ENCODE measurements at places on chromosomes 2 and 18. TPM values are rescaled to one million over a fixed set of nuclear protein-coding genes. Genes with fewer than 3 reads are reported as not detected.

CFAP65 gene
- not detected for total RNA-seq

TTLL4 gene
- 8.6 TPM for total RNA-seq

SP140 gene
- total RNA-seq, result 0.57 TPM

KIF5C gene
- 0.73 TPM for total RNA-seq

DSC3 gene
- 0.65 TPM for total RNA-seq

CYP1B1 gene
- 92.7 TPM for total RNA-seq

CLEC4F gene
- total RNA-seq, result 0.13 TPM

DNA sequence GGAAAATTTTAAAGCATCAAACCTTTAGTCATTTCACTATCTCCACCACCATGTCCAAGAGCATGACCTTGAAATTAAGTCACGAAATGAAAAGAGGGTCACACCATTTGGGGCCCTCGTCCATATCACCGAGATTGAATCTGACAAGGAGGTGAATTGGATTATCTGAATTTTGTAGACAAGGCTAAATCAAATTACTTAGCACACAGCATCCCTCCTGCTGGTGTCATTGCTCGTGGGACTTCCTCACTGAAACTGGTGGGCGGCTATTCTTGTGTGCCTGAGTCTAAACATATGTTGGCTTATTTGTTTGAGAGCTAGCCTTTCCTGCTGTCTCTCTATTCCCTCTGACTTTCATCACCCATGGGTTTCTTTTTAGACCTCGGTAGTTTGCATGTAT, 64.6 kb upstream of the CNGA3 start:
- no peak for DNase-seq

DNA sequence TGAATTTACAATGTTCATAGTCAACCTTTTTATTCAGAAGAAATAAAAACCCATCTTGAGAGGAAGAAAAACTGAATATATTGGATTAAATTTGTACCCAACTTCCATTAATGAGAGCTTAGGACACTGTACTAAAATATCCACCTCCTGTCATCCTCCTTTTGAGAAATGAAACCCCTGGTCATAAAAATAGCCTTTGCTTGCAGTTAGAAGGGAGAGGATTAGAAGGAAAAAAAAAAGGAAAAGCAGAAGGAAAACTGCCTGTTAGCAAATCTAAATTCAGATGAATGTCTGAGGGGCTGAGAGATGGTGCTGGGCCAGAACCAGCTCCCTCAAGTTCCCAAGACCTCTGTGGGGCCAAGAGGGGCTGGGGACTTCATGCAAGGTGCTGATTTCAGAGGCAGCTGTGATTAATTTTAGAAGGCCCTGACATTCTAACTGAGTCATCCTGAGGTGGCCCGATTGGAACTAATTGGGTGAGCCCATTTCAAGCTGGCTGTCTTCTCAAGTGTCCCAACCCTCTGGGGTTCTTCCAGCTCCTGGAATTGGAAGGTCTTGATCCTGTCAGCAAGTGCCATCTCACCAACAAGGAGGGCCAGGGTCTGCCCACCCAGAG, 38.4 kb upstream of the BIN1 start:
- no peak for DNase-seq

- no peak for DNase-seq
Observed at GRCh38 chr2:4140281-4140970, 437.1 kb downstream of the DCDC2C start.

DNA sequence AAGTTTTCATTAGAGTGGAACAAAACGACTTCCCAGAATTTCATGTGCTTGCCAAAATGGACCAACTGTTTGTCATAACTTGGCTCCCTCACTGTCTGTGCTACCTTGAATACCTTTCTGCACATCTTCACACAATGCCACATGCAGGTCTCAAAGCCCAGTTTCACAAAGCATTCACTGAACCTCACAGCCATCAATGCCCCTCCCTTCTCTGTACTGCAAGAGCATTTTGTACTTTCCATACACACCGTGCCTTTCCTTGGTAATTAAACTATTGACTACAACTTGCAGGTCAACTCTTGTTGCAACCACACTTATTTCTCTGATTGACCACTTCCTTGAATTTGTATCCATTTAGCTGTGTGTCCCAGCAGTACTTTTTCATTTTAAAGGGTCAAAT, 50.5 kb downstream of the PAX3 start:
- DNase-seq, result no peak

GRCh38 chr2:219308142-219309101, 779 bp downstream of the PTPRN start:
- DNase-seq, result peak; percentile 75

GRCh38 chr2:88471083-88471942, 18.8 kb upstream of the FOXI3 start:
- no peak for DNase-seq

- DNase-seq, result no peak
Observed at GRCh38 chr2:1219901-1220573, 193.2 kb upstream of the TPO start.

DNA sequence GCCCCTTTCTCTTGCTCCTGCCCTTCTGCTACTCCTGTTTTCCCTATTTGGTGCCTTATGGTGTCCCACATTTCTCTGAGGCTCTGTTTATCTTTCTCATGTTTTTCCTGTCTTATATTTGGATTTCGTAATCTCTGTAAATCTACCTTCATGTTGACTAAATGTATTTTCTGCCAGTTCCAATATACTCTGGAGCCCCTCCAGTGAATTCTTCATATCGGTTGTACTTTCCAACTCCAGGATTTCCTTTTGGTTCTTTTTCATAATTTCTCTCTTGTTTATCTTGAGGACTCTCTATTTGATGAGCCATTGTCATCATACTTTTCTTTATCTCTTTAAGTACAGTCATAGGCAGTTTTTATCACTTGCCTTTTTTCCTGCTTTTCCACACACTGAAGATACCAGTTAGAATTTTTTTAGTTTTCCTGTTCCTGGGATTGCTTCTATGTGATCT, 19.1 kb downstream of the SCLY start:
- DNase-seq, result no peak

DNA sequence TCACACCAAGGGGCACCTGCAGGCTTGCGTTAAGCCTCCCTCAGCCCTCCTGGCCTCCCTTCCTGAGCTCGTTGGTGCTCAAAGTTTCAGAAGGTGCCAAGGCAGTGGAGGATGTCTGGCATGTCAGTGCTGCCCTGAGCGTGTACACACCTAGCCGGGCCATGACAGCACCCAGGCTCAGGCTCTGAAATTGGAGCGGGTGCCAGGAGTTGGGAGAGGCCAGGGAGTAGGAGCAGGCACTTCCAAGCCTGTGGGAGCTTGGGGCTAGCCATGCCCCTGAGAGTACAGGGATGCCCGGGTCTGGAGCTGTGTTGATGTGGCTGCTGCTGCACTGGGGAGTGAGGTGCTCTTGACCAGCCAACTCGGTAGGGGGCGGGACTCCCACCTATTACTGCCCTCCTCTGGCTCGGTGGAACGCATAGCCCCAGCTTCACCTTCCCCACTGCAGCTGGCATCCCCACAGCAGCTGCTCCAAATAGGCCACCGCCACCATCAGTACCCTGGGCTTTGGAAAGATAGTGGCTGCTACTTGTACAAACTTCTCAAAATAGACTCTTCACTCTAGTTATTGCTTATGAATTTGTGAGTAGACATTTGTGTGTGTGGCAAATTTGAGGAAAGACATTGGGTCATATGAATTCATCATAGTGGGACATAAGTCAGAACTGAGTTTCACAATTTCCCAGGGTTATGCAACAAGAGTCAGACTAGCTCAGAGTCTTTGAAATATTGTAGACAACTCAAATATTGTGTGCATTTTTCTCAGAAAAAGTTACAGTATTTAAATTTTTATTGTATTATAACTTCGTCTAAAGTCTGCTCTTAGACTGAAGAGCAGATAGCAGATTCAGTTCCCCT, 6.8 kb upstream of the PCARE start:
- no peak for DNase-seq

DNA sequence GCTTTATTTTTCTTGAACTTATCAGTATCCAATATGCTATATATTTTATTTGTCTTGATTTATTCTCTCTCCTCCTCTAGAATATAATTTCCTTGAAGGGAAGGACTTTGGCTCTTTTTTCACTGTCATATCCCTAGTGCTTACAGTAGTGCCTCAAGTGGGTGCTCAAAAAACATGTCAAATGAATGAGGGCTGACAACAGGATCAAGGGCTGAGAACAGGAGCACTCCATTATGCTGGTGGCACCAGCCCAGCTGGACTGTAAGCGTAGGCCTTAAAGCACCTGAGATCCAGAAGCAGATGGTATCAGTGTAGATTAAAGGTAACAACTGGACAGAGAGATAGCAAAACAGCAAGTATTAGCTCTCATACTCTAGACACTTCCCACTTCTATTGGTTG, 46.3 kb downstream of the PMS1 start:
- no peak for DNase-seq

DNA sequence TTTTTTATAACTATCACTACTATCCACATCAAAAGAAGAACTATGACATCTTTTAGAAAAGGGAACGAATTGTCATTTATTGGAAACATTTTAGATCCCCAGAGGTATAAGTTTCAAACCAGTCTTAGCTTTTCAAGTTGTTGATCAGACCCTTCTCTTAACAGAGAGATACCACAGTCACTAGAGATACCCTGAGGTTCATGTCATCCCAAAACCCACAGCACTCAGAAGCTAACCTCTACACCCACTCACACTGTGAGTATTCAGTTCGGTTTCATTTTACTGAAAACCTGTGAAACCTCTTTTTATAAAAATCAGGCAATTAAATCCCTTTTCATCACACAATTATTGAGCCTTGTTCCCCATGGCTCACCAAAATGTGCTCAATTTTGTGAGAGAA, 156.2 kb downstream of the DTNA start:
- no peak for DNase-seq

DNA sequence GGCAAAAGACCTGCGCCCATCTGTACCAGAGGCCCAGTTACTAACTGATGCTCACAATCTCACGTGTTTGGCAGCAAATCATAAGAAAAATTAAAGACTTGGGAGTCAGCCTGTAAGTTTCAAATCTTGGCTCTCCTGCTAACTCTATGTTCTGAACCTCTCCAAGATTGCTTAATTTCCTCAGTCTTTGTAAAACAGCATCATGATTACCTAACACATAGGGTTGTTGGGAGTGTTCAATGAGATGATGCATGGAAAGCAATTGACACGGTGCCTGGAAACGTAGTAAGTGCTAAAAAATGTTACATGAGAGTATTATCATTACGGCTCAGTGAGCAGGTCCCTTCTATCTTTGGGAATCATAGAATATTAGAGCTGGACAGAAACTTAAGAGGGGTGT, 497.6 kb upstream of the TCF4 start:
- no peak for DNase-seq

GRCh38 chr2:241091201-241091600, 10.9 kb downstream of the MTERF4 start:
- DNase-seq, result no peak

DNA sequence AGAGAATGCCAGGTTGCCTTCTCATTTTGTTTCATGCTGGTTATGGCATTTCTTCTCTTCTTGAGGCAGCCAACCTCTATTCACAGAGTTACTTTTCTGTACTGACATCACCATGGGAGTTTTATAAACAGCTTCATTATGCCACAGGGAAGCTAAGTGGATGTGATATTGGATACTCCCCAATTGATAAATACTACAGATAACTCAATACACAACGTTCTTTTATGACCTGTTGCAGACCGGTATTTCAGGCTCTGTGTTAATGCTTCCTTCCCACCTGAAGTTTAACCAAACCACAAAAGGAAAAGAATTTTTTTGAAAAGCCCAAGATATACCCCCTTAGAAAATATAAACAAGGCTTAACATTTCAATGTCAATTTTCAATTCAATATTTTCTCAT, 258.3 kb upstream of the SOX11 start:
- DNase-seq, result no peak

DNA sequence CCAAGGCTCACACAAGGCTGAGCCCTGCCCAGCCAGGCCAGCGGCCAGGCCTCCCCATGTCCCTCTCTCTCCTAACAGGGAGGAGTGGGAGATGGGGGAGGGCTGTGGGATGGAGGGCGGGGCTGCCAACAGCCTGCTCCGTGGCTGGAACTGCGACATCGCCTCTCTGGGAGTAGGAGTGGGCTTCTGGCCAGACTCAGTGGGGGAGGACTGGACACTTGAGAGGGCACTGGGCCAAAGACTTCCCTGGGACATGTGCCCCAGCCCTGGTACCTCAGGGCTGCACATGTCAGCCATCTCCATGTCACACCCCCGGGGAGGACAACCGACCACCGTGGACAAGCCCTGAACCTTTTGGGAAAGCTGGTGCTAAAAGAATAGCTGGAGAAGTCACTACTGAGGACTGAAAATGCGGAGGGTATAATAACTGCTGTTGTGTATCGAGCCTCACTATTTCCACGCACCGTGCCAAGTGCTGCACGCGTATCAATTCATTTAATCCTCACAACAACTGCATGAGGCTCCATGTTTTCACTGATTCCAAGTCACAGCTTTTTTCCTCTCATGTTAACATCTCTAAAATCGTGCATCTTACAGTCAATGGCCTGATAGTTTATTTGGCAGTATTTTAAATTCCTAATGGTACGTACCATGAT, 127.3 kb downstream of the MSH2 start:
- DNase-seq, result no peak

- no peak for DNase-seq
Observed at GRCh38 chr2:241025639-241026038, 27.2 kb downstream of the SNED1 start.

DNA sequence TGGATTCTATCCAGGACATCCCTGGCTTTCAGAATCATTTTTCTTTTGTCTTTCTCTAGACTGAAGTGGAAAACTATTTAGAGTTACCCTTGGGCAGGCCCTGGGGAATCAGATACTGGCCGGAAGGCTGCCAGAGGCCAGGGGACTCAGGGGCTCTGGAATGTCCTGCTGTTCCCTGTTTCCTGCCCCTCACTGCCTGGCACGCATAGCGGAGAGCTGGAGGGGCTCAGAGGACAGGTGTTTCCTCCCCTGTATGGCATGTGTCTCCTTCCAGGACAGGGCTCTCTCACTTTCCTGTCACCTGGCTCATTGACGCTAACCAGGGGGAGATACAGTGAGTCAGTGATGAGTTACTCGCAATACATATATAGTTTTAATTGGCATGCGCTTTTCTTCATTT, 38.8 kb downstream of the DYSF start:
- DNase-seq, result peak; percentile 67

DNA sequence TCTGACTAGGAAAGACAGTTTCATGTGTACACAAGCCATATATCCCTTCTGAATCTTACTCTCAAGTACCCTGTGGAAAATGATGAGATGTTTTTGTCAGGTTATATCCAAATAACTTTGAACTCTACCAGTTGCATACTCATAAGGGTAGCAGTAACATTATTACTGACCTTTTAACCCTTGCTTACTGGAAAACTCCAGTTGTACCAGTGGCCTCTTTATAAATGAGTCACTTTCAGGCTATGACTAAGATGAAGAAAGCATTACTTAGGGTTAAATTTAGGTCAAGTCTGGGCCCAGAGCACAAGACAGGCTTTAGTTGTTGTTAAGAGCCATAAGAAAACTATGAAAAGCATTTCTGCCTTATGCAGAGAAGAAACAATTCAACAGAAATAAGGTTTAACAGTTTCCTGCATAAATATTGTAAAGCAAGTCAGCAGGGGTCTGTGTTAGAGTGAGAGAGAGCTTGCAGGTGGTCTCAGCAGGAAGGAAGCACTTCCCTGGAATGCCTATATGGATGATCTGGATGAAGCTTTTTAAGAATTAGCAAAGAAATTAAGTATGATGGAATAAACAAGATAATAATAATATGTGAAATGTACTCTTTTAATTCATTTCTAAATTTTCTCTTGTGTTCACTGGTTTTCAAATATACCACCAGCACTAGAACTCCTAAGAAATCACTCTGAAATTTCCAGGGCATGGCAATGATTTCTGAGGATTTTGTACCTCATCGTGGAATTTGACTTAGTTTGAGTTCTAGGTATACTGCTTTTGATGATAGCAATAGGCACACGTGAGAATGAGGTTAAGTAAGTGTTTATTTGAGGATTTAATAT, 126.6 kb downstream of the UBE2E3 start:
- no peak for DNase-seq

- DNase-seq, result no peak
Observed at GRCh38 chr18:79733986-79734770, 54.6 kb downstream of the CTDP1 start.
